A172 (cell line): ENCODE measurements at places on chromosomes 12 and 14. TPM values are rescaled to one million over a fixed set of nuclear protein-coding genes. Genes with fewer than 3 reads are reported as not detected.

HOXC9 gene
- 6.3 and 11.0 TPM in 2 replicates for total RNA-seq

ISCA2 gene
- 13.3 and 18.1 TPM in 2 replicates for total RNA-seq

LALBA gene
- total RNA-seq, result not detected in 2 replicates

B4GALNT1 gene
- total RNA-seq, result 61.9 and 82.6 TPM in 2 replicates

EPS8 gene
- total RNA-seq, result 33.4 and 38.9 TPM in 2 replicates

SLC25A47 gene
- 0.24 TPM in 1 of 2 replicates, not detected in the other for total RNA-seq

ABCB9 gene
- total RNA-seq, result 15.0 and 15.8 TPM in 2 replicates

NTS gene
- not detected in 2 replicates for total RNA-seq

IL22 gene
- total RNA-seq, result not detected in 2 replicates
